ENCODE measurements at places on chromosomes 2 and 18.

DNA sequence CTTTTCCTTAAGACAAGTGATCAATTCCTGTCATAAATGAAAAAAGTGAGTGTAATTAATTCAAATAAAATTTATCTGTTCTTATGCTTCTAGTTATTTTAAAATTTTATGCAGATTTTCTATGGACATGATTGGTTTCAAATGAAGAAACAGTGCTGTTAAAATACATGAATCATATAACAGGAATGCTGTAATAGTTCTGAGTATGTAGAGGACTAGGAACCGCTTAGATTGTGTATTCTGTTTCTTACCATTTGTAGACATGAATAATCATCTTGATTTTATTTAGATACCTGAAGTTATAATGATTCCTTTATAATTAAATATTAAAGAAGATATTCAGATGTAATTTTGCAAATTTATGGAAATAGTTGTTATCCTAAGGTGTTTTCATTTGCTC lies 3.5 kb downstream of the ACTR2 start:
- no peak for DNase-seq

DNA sequence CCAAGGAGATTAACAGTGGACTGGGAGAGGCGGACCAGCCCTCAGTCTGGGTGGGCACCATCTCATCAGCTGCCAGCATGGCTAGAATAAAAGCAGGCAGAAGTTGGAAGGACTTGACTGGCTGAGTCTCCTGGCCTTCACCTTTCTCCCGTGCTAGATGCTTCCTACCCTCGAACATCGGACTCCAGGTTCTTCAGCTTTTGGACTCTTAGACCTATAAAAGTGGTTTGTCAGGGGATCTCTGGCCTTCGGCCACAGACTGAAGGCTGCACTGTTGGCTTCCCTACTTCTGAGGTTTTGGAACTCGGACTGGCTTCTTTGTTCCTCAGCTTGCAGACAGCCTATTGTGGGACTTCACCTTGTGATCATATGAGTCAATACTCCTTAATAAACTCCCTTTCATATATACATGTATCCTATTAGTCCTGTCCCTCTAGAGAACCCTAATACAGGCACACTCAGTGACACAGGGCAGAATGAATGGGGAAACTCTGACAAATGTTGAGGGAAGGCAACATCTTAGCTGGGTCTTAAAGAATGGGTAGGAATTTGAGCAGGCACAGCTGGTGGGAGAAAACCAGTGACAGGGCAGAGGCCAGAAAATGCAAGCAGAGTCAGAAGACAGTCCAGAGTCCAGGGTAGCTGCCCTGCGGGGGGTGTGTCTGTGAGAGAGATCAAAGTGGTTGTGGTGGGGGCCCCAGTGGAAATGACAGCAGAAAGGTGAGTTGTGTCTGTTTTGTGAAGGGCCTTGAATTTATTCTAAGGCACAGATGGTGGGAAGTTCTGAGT lies 108.1 kb upstream of the CD302 start:
- DNase-seq = no peak

GRCh38 chr18:76988031-76988826 lies 144.4 kb downstream of the MBP start:
- no peak for DNase-seq

DNA sequence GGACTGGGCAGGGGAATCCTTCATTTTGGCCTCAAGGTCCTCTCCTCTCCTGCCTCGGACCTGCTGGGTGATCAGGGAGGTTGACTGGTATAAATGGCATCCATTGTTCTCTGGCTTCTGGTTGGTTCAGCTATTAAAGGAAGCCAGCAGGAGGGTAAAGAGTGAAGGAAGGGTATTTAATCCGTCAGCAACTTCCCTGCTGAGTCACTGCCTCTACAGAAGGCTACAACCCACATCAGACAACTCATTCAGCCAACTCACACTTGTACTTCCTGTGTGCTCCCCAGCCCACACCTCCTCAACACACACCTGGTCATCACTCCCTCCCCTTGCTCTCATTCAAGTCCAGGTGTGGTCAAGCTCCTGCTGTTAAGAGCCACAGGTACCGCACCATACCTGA lies 68.3 kb upstream of the MRPS9 start:
- DNase-seq = no peak

DNA sequence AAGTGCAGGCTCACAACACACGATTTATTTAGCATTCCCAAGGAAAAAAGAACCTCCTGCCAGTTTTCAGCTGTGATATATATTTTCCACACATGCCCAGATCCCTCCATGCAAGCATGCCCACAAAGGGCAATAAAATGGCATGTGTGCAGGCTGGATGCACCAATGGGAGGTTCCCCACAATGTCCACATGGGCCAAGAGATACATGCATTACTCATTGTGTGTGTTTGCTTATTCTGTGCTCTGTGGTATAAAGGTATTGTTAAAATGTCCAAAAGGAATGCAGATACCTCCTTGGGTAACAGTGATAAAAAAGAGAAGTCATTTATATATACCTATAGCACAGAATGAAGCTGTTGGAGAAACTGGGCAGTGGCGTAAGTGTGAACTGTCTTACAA lies 207.4 kb downstream of the FHOD3 start:
- no peak for DNase-seq

DNA sequence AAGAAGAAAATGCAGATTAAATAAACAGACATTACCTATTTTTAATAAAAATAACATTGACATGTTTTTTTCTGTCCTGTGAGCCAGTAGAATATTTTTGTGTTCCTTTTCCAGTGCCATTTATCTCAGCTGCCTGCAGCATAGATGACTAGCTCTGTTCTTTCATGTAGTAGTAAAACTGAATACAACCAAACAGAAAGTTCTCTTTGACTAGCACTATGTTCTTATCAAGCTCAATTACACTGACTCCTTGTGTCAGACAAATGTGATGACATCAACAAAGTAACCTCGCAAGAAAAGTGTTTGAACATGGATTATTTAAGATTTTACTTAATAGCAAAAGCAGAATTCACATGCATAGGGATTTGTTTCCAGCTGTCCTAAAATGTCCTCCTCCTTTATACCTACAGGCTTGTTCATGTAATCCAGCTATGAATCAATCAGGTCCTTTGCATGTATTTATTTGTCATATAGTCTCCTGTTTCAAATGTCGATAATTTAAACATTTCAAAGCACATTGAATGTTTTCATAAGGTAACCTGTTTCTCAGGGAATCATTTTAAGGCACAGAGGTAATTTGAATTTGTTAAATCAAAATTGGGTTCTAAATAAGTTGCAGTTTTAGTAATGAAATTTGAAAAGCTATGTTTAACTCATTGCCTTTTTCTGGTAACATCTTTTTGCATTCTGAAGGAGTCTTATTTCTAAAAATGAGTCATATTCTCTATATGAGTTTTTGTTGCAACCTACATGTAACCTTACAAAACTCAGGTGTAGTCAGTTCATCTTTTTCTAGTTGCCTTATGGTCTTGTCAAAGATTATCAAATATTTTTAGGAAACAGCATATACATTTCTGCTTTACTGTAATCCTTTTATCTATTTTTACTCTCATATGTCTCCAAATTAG lies 215.3 kb upstream of the GULP1 start:
- no peak for DNase-seq

GRCh38 chr18:46946656-46947282 lies 29.4 kb downstream of the KATNAL2 start:
- peak; percentile 52 for DNase-seq

- DNase-seq = no peak
Observed at GRCh38 chr2:112542984-112543661, 858 bp downstream of the POLR1B start.

DNA sequence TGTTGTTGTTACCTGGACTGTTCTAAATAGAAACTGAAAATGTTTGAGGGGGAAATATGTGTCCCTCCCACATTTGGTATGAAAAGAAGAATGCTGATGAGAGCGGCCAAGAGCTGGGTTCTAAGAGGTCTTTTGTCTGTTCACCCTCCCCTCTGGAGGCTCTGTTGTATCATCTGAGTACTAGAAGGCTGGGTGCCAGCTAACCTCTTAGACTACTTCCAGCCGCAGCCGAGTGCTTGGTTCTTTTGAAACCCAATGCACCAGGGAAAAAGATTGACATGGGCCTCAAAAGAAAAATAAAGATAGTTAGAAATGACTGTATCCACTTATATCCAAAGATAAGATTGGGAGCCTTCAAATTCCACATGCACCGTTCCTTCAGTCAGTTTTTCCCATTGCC lies 255.9 kb downstream of the TXNL1 start:
- no peak for DNase-seq

GRCh38 chr18:79901665-79902064 lies 49.8 kb downstream of the SLC66A2 start:
- no peak for DNase-seq

GRCh38 chr2:105652014-105652796 lies 92.5 kb upstream of the NCK2 start:
- no peak for DNase-seq

DNA sequence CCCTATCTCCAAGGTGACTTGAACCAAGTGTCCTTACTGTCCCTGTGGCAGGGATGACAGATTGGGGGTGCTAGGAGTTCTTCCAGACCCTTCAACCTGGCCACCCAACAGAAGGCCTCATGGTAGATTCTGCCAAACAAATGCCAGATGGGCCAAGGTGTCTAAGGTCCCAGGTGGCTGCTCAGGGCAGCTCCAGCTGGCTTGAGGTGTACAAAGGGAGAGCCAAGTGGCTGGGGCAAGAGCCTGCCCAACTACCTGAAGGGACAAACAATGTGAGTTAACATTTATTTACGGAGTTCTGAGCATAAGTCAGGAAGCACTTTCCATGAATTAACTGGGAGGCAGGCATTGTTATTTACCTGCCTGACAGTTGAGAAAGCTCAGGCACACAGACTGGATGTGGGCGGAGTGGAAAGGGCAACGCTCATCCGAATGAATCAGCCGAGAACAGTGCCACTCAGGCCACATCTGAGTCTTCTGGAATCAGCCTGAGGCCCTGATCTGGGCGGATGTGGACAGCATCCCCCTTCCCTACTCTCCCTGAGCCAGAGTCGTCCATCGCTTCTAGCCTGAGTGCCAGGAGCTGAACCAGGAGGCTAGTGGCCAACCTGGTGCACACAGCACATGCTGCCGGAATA lies 4.4 kb upstream of the KCNIP3 start:
- no peak for DNase-seq

- no peak for DNase-seq
Observed at GRCh38 chr2:231581328-231581727, 11.3 kb upstream of the TEX44 start.

DNA sequence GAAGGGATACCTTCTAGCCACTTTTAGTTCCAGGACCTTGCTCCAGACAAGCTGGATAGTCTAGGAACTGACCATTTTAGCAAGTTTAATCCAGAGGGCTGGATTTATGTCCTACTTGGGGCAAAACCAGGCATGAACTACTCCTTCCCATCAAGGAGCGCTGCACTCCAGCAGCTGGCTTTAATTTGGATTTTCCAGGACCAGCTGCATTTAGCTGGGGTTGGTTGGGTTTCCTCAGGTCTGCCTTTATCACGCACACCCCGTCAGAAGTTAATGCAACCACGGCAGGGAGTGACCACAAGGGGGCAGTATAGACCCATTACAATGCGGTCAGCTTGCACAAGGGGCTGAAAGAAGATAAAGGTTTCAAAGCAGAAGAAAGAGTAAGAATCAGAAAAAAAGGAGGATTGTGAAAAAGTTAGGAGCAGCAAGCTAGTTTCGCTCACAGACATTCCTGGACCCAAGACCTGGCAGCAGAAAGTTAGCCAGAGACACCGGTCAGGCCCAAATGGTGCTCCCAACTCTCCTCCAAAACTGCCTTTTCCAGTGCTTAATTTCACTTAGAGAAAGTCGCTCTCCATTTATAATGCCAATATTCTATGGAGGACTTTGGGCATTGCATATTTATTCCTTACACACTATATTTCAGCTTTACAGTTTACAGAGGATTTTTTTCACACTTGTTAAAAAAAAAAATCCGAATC lies 40.1 kb downstream of the SLC4A1AP start:
- peak; percentile 83 for DNase-seq

GRCh38 chr2:79105259-79105658 lies 15.0 kb upstream of the REG1A start:
- DNase-seq = no peak

- DNase-seq = no peak
Observed at GRCh38 chr2:212547716-212548454, 9.3 kb upstream of the ERBB4 start.

GRCh38 chr18:50819728-50820378 lies at the start of gene MRO:
MRO (minus strand) TSS chr18:50820016; CDS start chr18:50809400, 10,616 bp downstream.
- peak; percentile 78 for DNase-seq

DNA sequence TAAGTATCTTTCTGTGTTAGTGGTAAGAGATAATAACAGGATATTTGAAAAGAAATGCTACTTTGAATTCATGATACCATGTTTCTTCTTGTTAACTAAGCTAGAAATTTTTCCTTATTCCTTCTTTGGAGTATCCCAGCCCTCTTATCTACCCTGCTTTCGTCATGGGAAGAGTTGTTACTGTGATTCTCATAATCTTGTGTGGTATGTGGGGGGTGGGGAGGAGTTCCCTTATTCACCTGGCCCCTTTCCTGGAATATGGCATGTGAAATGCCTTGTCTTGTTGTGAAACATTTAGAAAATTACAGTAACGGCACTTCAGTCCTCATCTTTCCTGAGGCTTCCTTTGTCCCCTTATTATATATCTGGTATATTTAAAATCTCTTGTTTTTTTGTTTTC lies 129.9 kb downstream of the NCOA1 start:
- DNase-seq = no peak

GRCh38 chr2:60366135-60366712 lies 187.2 kb downstream of the BCL11A start:
- DNase-seq = no peak

GRCh38 chr2:190342611-190343010 lies 778 bp upstream of the INPP1 start:
- no peak for DNase-seq

DNA sequence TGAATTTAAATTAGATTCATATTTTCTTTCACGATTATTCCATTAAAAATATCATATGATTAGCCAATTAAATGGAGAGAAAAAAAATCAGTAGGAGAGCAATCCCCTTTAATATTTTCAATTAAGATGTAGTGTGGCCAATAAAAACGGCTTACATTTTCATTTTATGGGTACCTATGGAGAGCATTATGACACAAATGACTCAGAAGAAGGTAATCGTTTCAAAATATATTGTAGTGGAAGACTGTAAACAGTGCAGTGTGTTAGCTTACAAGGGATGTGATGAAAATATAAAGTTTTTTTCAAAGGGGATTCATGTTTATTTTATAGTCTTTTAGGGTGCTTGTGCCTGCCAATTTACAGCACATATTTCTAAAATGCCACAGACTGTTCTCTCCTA lies 1507.4 kb upstream of the CELF4 start:
- no peak for DNase-seq

DNA sequence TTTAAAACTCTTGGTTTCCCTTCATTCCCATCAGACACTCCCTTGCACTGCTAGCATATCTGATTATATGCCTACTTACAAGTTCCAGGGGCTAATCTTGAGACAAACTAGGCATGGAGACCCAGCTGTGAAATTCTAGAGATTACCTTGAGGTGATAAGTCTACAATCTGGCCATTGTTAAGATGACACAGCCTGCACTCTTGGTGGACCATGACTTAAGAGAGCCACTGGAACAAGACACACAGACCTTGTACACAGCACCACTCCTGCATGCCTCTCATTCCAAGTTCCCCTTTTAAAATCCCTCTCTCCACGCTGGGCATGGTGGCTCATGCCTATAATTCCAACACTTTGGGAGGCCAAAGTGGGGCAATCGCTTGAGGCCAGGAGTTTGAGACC lies 387.2 kb upstream of the DCC start:
- DNase-seq = no peak

- DNase-seq = no peak
Observed at GRCh38 chr2:226905718-226906117, 69.9 kb downstream of the RHBDD1 start.
